ENCODE measurements at places on chromosomes 6 and 20.

GRCh38 chr20:53083411-53083810 is 111.3 kb downstream of the TSHZ2 start:
- no peak for DNase-seq

DNA sequence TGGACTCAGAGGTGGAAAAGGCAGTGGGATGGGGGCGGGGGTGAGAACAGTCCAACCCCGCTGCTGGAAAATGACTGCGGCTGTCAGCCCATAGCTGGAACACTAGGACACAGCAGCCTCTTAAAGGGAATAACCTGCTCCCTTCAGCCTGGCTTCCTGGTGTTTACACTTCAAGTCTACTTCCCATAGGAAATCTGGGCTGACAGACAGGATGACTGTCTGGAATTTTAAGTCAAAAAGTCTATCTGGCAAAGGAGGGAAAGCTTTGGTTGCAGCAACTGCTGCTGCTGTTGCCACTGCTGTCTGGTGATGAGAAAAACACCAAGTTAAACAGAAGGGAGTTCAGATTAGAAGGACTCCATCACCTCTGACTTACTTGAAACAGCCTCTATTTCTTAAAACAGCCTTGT is 44.9 kb downstream of the TNFRSF21 start:
- DNase-seq = no peak

DNA sequence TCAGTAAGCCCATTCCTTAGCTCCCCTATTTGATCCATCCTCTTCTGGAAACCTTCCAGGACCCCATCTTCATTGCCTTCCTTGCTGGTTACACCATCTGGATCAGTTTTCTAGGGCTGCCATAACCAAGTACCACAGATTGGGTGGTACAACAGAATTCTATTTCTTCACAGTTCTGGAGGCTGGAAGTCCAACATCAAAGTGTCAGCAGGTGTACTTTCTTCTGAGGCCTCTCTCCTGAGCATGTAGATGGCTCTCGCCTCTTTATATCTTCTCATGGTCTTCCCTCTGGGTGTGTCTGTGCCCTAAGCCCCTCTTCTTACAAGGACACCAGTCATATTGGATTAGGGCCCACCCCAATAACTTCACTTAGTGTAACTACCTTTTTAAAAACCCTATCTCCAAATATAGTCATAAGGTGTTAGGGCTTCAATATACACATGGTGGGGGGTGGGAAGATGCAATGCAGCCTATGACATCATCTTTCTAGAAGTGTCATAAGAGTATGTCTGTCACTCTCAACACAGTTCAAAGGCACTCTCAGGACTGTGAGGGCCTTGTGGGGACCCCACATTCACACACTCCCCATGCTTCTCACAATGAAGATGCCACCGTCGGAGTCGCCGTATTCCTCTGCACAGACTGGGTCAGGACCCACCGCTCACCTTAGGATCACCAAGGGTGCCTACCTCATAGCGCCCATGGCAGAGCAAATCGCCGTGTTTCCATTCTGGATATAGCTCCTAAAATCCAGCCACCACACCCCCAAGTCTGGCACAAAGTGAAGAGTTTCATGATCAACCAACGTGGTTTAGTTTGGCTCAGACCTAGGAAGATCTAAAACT is 12.2 kb upstream of the PRND start:
- DNase-seq = no peak

DNA sequence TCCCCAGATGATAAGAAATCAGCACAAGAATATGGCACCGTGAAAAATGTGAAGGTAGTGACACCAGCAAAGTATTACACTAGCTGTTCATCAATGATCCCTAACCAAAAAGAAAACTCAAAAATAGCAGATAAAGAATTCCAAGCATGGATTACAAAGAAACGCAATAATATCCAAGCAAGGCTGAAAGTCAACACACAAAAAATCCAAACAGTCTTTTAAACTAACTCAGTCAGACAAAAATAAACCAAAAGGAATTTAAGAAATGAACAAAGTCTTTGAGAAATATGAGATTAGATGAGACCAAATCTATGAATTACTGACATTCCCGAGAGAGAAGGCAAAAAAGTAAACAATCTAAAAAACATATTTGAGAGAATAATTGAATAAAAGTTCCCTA is 976.1 kb upstream of the MAP3K7 start:
- no peak for DNase-seq

- no peak for DNase-seq
These were observed 111.0 kb downstream of the SOBP start for GRCh38 chr6:107600936-107601335.

GRCh38 chr20:11261533-11262000 is 587.8 kb upstream of the JAG1 start:
- DNase-seq = no peak

Measured in suppressor macrophage (primary cell).